ENCODE measurements at places on chromosomes 1 and 21.

- DNase-seq = no peak
Observed at GRCh38 chr1:110208916-110209645, 1.0 kb upstream of the KCNC4 start.

- peak; percentile 15 for DNase-seq
Observed at GRCh38 chr1:79353224-79353623, 346.7 kb upstream of the ADGRL4 start.

GRCh38 chr1:49995734-49996133 lies 28.0 kb downstream of the AGBL4 start:
- DNase-seq = no peak

DNA sequence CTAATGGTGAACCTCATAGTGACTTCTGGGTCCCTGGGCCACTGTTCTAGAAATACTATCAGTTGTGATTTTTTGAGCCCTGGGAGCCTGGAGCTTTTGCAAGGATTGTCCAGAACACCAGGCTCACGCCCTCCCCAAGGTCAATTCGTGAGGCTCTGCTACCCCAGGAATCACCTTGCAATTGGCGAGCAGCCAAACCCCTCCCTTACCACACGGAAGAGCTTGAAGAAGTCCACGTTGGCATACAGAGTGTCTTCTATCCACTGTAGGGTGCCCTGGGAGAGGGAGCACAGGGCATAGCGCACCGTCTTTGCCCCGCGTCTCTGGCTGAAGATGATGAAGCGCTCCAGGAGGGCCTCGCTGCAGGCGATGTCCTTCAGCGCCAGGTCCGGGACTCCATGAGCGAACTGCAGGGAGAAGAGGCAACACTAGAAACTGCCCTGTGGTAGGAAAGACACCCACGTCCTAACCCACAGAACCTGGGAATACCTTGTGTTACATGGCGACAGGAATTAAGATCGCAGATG lies 22.3 kb downstream of the ABCA4 start:
- no peak for DNase-seq

- DNase-seq = no peak
Observed at GRCh38 chr21:25855576-25855975, 120.8 kb downstream of the GABPA start.

DNA sequence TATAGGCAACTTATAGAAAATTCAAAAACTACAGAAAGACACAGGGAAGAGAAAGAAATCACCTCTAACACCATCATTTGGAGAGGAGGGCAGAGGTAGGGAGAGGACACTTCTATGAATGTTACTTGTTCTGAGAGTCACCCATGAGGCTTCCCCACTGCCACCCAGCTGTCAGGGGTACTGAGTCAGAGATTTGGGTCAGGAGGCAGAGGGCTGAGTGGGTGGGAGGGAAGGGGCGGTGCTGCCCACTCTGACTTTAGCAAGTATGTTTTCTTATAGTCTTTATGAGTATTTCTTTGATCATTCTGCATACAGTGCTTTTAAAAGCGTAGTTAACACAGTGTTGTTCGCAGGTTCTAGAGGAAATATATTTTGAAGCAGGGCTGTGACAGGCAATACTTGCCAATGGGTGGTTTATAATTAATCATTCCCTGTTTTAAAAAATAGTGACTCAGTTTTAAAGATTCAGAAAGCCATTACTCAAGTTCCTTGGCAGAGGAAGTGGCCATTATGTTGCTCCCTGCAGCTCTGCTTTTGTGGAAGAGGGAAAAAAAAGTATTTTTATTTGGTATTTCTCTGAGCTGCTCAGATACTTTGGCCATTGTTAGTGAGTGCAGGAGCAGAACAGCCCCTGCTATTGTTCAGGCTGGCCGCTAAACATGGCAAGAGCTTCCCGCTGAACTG lies 18.3 kb downstream of the IL6R start:
- no peak for DNase-seq

DNA sequence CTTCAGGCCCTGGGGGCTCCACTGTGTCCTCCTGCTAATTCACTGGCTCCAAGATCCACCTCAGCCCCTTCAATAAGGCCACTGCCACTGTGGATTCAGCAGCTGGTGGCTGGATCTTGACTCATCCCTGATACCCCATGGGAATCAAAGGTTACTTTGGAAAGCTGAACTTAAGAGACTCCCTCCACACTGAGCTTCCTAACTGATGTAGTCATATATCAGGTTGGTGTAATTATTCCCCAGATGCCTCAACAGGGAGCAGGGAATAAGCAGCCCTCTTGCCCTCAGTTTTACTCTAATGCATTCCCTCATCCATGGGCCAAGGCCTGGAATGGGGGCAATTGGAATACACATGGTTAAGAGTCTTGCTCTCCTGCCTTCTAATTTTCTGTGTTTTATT lies 164.6 kb downstream of the FASLG start:
- DNase-seq = no peak

GRCh38 chr1:19672237-19672636 lies 7.6 kb downstream of the HTR6 start:
- no peak for DNase-seq

GRCh38 chr1:215958841-215959240 lies 391.7 kb downstream of the KCTD3 start:
- no peak for DNase-seq

- DNase-seq = no peak
Observed at GRCh38 chr1:166432655-166433054, 265.9 kb upstream of the FAM78B start.

DNA sequence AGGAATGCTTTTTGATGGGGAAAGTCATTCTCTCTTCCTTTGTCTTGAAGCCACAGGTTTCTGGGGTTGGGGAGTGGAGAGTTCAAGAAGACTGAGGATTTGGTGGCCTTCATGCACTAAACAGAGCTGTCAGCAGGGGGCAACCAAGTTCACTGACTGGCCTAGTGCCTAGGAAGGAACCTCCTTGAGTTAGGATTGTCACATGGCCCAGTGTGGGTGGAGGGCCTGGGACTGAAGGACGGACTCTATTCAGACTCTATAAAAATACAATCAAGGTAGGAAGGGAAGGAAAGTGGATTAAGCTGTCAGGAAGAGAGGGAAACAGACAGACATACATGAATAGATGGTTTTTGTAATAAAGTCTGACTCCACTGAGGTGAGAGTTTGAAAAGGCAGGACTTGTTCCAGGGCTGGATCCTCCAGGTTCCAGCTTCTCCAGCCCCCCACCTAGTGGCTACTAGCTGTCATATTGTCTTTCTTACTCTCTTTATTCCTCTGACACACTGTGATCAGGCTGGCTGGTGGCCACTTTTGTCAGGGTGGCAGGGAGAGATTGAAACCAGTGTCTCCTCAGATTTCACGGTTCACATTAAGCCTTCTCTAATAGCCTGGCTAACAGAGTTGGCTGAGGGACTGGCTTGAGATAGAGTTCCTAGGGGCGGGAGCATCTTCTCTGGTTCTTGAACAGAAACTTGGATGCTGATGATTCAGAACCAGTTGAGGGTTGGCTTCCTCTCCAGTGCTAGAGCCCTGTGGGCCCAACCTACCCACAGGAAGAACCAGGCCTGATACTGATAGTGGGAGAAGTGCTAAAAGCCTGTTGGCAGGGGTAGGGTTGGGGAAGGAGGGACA lies 4.1 kb upstream of the SH3BGRL3 start:
- DNase-seq = peak; percentile 91

DNA sequence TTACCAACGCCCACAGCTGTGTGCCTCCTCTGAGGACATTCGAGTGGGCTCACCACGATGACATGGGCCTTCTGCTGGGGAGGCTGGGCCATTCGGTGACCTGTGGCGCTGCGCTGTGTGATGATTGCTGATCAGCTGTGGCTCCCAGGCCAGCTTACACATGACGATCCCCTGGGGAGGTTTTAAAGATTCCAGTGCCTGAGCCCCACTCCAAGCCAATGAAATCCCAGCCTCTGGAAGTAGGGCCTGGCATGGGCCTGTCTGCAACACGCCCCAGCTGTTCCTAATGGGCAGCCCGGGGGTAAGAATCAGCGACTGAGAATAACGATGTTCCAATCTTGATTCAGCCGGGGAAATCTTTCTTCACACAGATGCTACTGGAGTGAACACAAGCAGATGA lies 153.7 kb downstream of the KCNJ6 start:
- no peak for DNase-seq

DNA sequence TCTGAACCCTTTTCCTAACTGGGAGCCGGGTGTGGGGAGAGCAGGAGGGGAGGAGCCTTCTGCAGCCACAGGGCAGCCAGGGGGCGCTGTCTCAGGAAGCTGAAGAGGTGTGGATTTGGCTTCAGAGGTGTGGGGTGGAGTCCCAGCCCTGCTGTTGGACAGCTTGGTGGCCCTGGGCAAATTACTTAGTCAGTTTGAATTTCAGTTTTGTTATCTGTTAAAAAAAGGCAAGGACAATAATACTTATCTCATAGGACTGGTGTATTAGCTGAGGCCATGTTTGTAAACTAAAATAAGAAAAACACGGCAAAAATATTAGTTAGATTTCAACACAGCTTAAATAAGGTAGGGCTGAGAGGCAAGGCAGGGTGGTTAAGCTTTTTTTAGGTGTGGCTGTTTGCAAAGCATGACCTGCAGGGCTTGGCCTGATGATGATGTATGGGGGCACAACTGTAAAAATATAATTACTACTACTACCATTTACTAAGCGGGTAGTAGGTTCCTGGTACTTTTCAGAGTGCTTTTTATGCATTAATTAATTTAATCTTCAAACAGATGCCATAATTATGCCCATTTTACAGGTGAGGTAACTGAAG lies 111.8 kb downstream of the PLXNA2 start:
- DNase-seq = peak; percentile 64

DNA sequence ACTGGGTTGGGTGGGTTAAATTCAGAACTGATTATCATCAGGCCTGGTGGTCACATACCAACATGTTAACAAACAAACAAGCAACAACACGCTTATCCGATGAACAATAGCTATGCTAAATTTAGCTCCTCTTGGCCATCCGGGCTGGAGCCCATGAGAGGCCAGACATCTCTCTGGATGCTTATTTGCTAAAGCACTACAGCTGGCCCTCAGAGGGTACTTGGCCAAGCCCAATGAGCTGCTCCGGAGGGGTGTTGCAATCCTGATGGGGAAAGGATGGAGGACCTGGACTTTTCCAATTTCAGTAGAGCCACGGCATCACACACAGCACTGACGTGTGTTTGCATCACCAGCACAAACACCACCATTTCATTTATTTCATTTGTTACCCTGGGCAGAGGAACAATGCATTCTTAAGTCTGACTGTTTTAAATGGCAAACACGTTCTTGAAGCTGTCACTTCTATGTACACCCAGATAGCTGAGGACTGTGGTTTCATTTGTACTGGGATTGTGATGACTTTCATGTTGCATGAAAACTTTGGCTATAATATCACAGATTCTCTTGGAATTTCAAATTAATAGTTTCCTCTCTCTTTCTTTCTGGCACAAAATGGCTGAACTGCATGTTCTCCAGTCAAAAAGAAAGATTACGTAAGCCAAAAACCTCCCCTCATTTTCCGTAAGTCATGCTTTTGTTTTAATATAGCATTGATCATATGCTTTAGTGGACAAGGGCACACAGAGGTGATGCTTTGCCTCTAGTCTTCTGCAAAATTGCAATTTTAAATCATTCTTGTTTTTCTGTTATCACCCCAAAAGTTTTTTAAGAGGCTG lies 359.8 kb upstream of the KAZN start:
- no peak for DNase-seq

DNA sequence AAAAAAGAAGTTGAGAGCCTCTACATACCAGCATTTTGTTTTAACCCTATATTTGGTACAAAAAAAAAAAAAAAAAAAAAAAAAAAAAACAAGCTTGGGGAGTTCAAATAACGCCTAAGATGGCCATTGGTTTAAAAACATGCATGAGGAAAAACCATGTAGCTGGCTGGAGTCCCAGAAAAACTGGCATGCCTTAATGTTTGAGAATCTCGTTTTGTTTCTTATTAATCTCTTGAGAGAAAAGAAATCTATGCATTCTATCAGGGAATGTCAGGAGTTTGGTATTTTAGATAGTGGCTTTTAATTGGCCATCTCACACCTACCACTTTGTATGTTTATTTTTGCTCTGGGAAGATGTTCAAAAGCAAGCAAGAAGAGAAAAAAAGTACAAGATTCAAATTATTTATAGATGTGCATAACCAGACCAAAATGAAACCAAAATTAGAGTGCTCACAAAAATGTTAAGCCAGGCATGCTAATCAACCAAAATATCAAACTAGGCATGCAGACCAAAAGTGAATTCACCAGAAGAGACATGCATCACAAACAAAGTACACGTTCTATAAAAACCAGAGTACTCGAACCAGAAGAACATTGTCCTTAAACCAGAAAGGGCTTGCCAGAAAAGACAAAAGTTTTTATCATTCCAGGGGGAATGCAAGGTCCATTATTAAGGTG lies 156.6 kb downstream of the AK5 start:
- DNase-seq = no peak

DNA sequence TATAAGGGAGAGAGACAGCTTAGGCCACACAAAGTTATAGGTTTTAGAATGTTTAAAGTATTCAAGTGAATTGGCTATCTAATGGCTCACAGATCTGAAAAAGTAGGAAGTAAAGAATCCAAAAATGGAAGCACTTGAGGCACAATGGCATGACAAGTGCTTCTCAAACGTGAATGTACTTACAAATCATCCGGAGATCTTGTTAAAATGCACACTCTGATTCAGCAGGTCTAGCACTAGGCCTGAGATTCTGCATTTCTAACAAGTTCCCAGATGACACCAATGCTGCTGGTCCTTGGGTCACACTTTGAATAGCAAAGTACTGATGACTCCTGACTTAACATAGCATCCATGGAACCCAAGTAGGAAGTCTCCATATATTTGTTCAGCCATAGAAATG lies 20.9 kb upstream of the AGL start:
- no peak for DNase-seq

DNA sequence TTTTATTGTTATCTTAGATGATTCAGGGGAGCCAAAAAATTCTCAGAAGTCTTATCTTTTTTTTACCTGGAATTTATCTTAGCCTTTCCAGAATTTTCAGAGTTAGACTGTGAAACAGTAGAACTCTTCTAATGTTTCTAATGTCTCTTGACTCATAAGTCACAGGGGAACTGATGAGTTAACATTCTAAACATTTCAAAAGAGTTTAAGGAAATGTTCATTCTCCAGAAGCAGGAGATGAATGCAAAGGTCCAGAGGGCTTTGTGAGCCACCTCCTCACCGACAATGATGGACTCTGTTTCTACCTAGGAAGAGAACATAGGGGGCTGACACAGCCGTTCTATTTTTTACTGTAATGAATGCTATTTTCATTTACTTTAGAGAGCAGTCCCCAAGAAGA lies 157.5 kb downstream of the BRINP2 start:
- no peak for DNase-seq

GRCh38 chr1:7606096-7606495 lies 165.0 kb upstream of the VAMP3 start:
- DNase-seq = no peak

GRCh38 chr1:226578946-226579578 lies 30.5 kb downstream of the STUM start:
- no peak for DNase-seq
